ENCODE measurements at places on chromosomes 2 and 18.

- H3K4me1 ChIP-seq = no peaks in the 10 kb centered on the region
- no peak for DNase-seq
- no peaks in the 10 kb centered on the region for H3K36me3 ChIP-seq
- H3K27me3 ChIP-seq = no peaks in the 10 kb centered on the region
- no peak overlapping the region for H3K27ac ChIP-seq
Observed at GRCh38 chr2:159880729-159881128, 82.7 kb upstream of the CD302 start.

- no peak overlapping the region for H3K4me3 ChIP-seq
- H3K27me3 ChIP-seq = no peaks in the 10 kb centered on the region
- H3K36me3 ChIP-seq = peaks cover 25% of the 10 kb centered on the region
- no peaks in the 10 kb centered on the region for H3K4me1 ChIP-seq
- H3K27ac ChIP-seq = no peak overlapping the region
Observed at GRCh38 chr18:70004696-70005095, 57.0 kb upstream of the CD226 start.

GRCh38 chr2:226849349-226849748, 13.5 kb downstream of the RHBDD1 start:
- H3K27me3 ChIP-seq = peaks cover 3% of the 10 kb centered on the region
- no peak overlapping the region for H3K27ac ChIP-seq
- H3K4me1 ChIP-seq = peaks cover 5% of the 10 kb centered on the region
- no peak for DNase-seq
- no peak overlapping the region for H3K4me3 ChIP-seq

- no peak overlapping the region for H3K4me3 ChIP-seq
- DNase-seq = no peak
Observed at GRCh38 chr2:229118336-229118735, 152.8 kb downstream of the PID1 start.

GRCh38 chr18:58861353-58861752, 3.3 kb upstream of the ZNF532 start:
- H3K4me1 ChIP-seq = peaks cover 71% of the 10 kb centered on the region
- H3K4me3 ChIP-seq = peak overlapping the region; percentile 88
- peaks cover 6% of the 10 kb centered on the region for H3K27me3 ChIP-seq
- peaks cover 10% of the 10 kb centered on the region for H3K36me3 ChIP-seq
- peak overlapping the region; percentile 28 for H3K27ac ChIP-seq
- no peak for DNase-seq

DNA sequence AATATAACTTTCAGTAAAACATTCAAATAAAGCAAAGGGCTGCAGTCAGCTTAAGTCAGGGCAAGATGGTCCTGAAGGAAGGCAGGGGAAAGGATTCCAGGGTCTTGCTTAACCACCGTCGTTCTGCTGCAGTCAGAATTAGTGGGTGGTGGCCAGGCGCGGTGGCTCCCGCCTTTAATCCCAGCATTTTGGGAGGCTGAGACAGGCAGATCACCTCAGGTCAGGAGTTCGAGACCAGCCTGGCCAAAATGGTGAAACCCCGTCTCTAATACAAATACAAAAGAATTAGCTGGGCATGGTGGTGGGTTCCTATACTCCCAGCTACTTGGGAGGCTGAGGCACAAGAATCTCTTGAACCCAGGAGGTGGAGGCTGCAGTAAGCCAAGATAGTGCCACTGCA, 6.8 kb downstream of the SLC19A3 start:
- no peak overlapping the region for H3K4me3 ChIP-seq
- no peak overlapping the region for H3K27ac ChIP-seq
- H3K27me3 ChIP-seq = peaks cover 15% of the 10 kb centered on the region
- H3K36me3 ChIP-seq = no peaks in the 10 kb centered on the region
- DNase-seq = no peak

DNA sequence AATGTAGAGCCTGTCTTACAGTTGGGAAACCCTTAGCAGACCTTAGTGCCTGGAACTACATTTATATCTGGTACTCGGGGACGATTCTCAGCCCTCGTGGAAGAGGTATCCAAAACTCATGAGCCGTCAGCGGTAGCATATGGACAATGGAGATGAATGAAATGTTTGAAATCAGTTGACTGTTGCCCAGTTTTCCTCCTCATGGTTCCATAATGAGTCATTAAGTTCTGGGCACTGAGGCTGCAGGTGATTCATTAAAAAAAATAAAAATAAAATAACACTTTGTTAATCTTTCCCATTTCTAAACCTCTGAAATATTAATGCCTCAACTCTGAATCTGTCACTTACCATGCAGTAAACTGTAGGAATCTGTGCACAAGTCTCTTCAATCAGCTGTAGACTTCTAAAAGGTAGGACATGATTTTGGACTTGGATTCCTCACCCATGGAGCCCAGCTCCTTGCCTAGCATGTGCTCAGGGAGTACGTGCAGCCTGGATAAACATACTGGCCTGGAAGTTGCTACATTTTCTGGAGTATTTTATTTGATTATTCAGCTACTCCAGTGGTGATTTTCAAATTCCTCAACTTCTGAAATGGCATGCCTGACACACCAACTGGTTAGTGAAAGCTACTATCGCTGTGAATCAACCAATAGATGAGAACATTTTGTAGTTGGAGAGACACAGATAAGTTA, 979.2 kb downstream of the CNTNAP5 start:
- H3K4me1 ChIP-seq = no peaks in the 10 kb centered on the region
- H3K27ac ChIP-seq = no peak overlapping the region
- no peak for DNase-seq
- no peaks in the 10 kb centered on the region for H3K36me3 ChIP-seq
- H3K4me3 ChIP-seq = no peak overlapping the region
- peaks cover 3% of the 10 kb centered on the region for H3K27me3 ChIP-seq

GRCh38 chr18:75526038-75526437, 98.5 kb upstream of the SMIM21 start:
- H3K27me3 ChIP-seq = peaks cover 3% of the 10 kb centered on the region
- DNase-seq = no peak
- H3K36me3 ChIP-seq = no peaks in the 10 kb centered on the region
- no peak overlapping the region for H3K4me3 ChIP-seq
- H3K4me1 ChIP-seq = peaks cover 20% of the 10 kb centered on the region

GRCh38 chr18:13219593-13220159, 1.1 kb downstream of the LDLRAD4 start:
- no peak for DNase-seq
- H3K4me3 ChIP-seq = peak overlapping the region; percentile 67
- H3K27me3 ChIP-seq = peaks cover 67% of the 10 kb centered on the region
- H3K36me3 ChIP-seq = no peaks in the 10 kb centered on the region
- peaks cover 40% of the 10 kb centered on the region for H3K4me1 ChIP-seq
- no peak overlapping the region for H3K27ac ChIP-seq

DNA sequence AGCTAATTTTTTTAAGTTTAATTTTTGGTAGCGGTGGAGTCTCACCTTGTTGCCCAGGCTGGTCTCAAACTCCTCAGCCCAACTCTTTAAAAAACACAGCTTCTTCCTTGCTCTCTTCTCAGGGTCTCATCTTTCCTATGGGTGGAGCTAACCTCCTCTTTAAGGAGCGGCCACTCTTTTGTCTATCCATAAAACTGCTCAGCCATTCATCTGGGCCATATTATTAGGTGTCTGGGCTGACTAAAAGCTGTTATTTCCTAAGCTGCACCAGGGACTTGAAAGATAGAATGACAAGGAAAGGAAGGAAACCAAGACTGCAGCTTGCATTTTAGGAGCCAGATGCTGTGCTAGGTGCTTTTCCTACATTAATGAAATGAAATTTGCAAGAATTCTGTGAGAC, 35.8 kb upstream of the THOC1 start:
- peak overlapping the region; percentile 15 for H3K27ac ChIP-seq
- peaks cover 37% of the 10 kb centered on the region for H3K4me1 ChIP-seq
- no peak for DNase-seq
- H3K4me3 ChIP-seq = peak overlapping the region; percentile 44
- peaks cover 9% of the 10 kb centered on the region for H3K27me3 ChIP-seq

- peaks cover 97% of the 10 kb centered on the region for H3K27me3 ChIP-seq
- no peak overlapping the region for H3K4me3 ChIP-seq
- no peaks in the 10 kb centered on the region for H3K36me3 ChIP-seq
- peaks cover 45% of the 10 kb centered on the region for H3K4me1 ChIP-seq
Observed at GRCh38 chr2:63053081-63053888, 2.7 kb downstream of the OTX1 start.

- DNase-seq = no peak
- H3K27ac ChIP-seq = peak overlapping the region; percentile 70
- H3K4me3 ChIP-seq = peak overlapping the region; percentile 55
- H3K36me3 ChIP-seq = peaks cover 72% of the 10 kb centered on the region
- no peaks in the 10 kb centered on the region for H3K27me3 ChIP-seq
- H3K4me1 ChIP-seq = peaks cover 67% of the 10 kb centered on the region
Observed at GRCh38 chr18:55432307-55433040, 155.5 kb downstream of the TCF4 start.

DNA sequence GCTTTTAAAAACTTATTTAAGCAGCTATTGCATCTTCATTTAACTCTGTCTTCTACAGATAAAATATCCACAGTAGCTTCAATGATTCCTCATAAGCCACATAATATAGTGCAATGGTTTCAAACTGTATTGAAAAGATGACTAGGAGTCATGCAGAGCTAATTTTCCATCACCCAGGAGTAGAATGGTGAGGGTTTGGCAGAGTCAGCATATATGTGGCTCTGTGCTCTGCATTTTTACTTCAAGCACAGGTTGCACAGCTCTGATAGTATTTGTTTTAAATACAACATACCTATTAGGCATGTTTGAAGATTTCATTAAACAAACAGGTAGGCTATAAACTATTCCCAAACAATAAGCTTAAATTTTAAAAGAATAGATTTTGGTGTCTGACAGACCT, 731.9 kb upstream of the VRK2 start:
- H3K4me1 ChIP-seq = no peaks in the 10 kb centered on the region
- H3K4me3 ChIP-seq = no peak overlapping the region
- H3K27me3 ChIP-seq = no peaks in the 10 kb centered on the region
- H3K36me3 ChIP-seq = no peaks in the 10 kb centered on the region
- no peak for DNase-seq

- H3K4me3 ChIP-seq = no peak overlapping the region
- H3K36me3 ChIP-seq = peaks cover 44% of the 10 kb centered on the region
- DNase-seq = no peak
- H3K27ac ChIP-seq = no peak overlapping the region
- H3K4me1 ChIP-seq = peaks cover 9% of the 10 kb centered on the region
- no peaks in the 10 kb centered on the region for H3K27me3 ChIP-seq
Observed at GRCh38 chr18:7004009-7004408, 113.6 kb downstream of the LAMA1 start.

GRCh38 chr2:240498958-240499260, 58.9 kb downstream of the ANKMY1 start:
- H3K27ac ChIP-seq = no peak overlapping the region
- H3K4me3 ChIP-seq = no peak overlapping the region
- H3K36me3 ChIP-seq = peaks cover 30% of the 10 kb centered on the region
- H3K27me3 ChIP-seq = no peaks in the 10 kb centered on the region
- H3K4me1 ChIP-seq = no peaks in the 10 kb centered on the region

GRCh38 chr18:36199691-36200295, 12.5 kb downstream of the MOCOS start:
- H3K27me3 ChIP-seq = peaks cover 13% of the 10 kb centered on the region
- H3K27ac ChIP-seq = no peak overlapping the region
- H3K4me3 ChIP-seq = no peak overlapping the region
- H3K4me1 ChIP-seq = no peaks in the 10 kb centered on the region
- no peaks in the 10 kb centered on the region for H3K36me3 ChIP-seq

DNA sequence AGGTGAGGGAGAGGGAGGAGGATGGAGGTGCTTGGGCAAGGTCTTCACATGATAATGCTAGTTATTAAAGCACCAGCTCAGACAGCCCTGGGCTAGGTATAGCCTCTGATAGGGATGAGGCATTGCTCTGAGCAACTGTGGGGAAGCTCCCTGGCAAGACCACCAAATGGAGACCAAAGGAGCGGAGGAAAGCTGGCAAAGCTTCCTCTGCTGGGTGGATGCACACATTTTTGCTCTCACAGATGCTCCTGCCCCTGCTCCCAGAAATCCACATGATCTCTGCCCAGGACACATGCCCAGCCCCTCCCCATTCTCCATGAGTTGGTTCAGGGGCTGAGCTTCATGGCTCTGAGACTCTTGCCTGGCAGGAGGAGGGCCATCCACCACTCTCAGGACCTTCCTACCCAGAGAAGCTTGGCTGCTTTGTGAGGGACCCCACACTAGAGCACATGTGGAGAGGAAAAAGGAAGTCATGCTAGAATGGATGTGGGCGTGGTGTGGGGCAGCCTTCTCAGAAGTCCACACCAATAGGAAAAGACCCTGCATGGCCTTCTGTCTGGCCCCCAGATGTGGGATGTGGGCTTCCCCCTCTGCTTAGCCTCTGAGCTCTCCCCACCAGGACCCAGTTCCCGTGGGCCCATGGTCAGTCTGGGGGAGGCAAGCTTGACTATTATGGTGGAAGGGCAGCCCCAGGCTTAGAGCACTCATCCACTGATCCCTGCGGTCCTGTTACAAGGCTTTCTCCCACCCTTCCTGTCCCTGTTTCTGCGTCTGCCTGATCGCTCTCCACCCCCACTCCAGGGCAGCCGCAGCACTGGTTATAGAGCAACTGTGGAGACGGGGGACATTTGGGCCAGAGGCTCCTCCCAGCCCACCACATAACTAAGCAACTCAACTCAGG, 10.5 kb upstream of the CYP26B1 start:
- H3K27me3 ChIP-seq = peaks cover 39% of the 10 kb centered on the region
- no peak overlapping the region for H3K4me3 ChIP-seq
- no peaks in the 10 kb centered on the region for H3K36me3 ChIP-seq
- DNase-seq = no peak
- H3K27ac ChIP-seq = no peak overlapping the region

GRCh38 chr2:241551998-241552737, 6.4 kb upstream of the BOK start:
- no peak for DNase-seq
- H3K27me3 ChIP-seq = peaks cover 32% of the 10 kb centered on the region
- no peak overlapping the region for H3K27ac ChIP-seq
- H3K4me1 ChIP-seq = peaks cover 9% of the 10 kb centered on the region
- peaks cover 5% of the 10 kb centered on the region for H3K36me3 ChIP-seq

GRCh38 chr2:15656090-15656489, 64.4 kb downstream of the DDX1 start:
- peaks cover 80% of the 10 kb centered on the region for H3K4me1 ChIP-seq
- peaks cover 3% of the 10 kb centered on the region for H3K27me3 ChIP-seq
- peaks cover 9% of the 10 kb centered on the region for H3K36me3 ChIP-seq
- peak overlapping the region; percentile 94 for H3K27ac ChIP-seq
- H3K4me3 ChIP-seq = peak overlapping the region; percentile 3

Data from nephron progenitor cell (in vitro differentiated cells).